ENCODE measurements at places on chromosomes 12 and 14.

- no peak for DNase-seq
These were observed 23.4 kb downstream of the KIF21A start for GRCh38 chr12:39419471-39419870.

DNA sequence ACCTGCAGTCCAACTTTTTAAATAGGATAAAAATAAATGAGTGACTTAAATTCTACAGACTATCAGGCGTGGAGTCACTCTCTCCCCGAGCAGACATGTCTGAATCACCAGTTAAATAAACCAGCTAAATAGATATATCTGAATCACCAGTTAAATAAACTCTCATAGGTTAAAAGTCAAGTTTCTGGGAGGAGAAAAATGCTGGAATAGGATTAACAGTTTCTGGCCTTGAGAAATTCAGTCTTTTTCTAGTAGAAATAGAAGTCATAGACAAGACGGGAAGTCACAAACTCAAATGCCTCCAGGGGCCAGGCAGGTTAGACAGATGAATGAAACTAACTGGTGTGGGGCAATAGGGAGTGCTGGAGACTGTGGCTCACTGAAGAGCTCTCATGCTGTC lies 258.6 kb upstream of the TMEM132C start:
- DNase-seq = no peak

GRCh38 chr14:85090681-85091080 lies 439.3 kb upstream of the FLRT2 start:
- no peak for DNase-seq

GRCh38 chr12:19457561-19457960 lies 18.3 kb downstream of the AEBP2 start:
- DNase-seq = no peak

- DNase-seq = peak; percentile 96
These were observed 24.1 kb upstream of the PLEKHG3 start for GRCh38 chr14:64680013-64680713.

DNA sequence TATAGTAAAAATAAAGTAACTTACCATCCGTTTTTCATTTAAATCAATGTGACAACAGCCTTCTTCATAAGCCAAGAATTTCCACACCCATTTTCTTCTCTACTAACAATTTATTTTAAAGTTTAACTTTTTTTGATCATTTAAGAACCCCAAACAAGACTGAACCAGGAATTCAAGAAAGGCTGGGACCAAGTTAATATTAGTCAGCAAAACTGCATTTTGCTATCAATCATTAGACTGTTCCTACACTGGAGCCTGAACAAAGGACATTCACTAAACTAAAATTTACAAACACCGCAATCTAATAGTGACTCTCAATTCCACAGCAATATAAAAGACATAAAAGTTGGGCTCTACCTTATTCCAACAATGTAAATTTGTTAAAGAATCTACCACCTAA lies 73.6 kb downstream of the OSBPL8 start:
- DNase-seq = no peak

DNA sequence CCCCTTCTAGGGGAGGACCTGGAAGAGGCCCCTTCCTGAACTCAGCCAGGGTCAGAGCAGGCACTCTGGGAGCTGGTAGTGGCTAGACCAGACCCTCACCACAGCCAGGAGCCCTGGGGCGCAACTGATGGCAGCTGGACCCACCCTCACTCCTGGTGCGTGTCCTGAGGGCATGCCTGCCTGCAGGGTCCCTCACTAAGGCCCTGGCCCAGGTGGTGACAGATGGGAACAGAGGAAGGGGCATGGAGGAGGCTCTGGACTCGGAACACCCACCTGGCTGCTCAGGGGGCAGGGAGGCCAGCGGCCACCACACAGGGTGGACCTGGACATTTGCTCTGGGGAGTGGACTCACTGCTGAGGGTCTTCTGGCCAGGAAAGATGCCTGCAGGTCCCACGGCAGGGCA lies 342.2 kb upstream of the SFSWAP start:
- no peak for DNase-seq

GRCh38 chr14:61837336-61838229 lies 75.4 kb downstream of the SNAPC1 start:
- DNase-seq = peak; percentile 86

DNA sequence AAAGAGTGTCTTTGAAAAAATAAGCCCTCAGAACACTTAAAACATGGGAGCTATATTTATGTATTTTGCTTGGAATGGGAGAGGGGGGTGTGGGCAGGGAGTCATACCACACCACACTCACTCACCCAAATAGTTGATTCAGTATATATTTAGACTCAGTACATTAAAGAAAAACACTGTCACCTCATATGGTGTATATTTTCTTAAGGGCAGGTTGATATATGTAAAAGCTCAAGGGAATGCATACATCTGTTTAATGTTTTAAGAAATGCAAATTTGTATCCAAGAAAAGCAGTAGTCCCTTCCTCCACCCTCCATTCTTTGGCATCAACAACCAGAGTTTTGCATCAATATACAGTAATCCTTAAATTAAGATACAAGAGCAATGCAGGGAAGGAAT lies 1.4 kb downstream of the NFYB start:
- DNase-seq = peak; percentile 8

DNA sequence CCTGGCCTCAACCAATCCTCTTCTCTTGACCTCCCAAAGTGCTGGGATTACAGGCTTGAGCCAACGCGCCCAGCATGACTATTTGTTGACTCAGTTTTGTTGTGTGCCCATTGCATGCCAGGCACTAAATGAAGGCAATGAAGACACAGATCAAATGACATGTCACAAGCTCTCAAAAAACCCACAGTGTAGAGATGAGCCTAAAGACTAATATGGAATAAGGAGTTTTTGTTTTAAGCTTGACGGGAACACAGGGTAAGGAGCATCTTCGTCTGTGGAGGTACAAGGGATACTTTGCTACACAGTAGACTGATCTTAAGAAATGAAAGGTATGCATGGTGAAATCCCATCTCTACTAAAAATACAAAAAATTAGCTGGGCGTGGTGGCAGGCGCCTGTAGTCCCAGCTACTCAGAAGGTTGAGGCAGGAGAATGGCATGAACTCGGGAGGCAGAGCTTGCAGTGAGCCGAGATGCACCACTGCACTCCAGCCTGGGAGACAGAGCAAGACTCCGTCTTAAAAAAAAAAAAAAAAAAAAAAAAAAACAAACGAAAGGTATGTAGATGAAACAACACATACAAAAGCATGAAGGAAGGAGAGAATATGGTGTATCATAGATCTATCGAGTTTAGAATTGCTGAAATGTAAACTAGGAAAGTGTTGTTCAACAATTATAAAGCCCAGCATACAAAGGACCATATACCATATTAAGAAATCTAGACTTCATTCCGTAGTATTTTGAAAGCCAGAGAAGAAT lies 122.1 kb upstream of the PTPRB start:
- DNase-seq = no peak

Data from MCF 10A (cell line).